ENCODE measurements at places on chromosomes 5 and 9. TPM values are rescaled to one million over a fixed set of nuclear protein-coding genes. Genes with fewer than 3 reads are reported as not detected.

DNA sequence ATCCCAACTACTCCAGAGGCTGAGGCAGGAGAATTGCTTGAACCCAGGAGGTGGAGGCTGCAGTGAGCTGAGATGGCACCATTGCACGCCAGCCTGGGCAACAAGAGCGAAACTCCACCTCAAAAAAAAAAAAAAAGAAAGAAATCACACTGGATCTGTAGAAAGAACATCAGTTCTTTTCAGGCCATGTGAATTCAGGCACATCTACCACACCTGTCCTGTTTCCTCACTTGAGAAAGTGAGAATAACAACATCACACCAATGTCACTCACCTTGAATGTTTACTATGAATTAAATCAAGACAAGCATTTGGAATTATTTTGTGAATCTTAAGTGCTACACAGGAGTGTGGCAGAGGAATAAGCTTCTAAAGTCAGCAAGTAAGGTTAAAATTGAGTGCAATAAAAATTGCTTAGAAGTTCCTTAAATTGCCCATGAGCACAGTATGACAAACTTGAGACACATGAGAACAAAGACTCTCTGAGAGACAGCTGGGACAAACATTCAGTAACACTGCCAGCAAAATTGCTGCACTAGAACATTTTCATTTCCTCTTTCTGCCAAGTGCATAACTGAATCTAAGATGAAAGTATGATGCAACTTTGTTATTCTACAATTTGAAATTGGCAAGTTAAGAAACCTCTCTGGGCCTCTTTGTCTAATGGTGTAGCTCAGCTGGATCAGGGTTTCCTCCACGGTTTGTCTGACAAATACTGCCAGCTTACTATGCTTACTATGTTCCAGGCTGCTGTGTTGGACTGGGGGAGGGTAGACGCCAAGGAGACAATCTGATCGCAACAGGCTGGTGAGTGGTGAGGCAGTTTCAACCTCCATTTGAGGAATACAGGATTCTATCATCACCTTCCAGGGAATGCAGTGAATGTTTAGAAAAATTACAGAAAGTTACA lies 1.9 kb upstream of the RIC1 start:
- DNase-seq = no peak

GRCh38 chr9:23622396-23622795 lies 203.6 kb downstream of the ELAVL2 start:
- DNase-seq = no peak

GRCh38 chr5:14850419-14851049 lies 21.0 kb downstream of the ANKH start:
- DNase-seq = no peak

DNA sequence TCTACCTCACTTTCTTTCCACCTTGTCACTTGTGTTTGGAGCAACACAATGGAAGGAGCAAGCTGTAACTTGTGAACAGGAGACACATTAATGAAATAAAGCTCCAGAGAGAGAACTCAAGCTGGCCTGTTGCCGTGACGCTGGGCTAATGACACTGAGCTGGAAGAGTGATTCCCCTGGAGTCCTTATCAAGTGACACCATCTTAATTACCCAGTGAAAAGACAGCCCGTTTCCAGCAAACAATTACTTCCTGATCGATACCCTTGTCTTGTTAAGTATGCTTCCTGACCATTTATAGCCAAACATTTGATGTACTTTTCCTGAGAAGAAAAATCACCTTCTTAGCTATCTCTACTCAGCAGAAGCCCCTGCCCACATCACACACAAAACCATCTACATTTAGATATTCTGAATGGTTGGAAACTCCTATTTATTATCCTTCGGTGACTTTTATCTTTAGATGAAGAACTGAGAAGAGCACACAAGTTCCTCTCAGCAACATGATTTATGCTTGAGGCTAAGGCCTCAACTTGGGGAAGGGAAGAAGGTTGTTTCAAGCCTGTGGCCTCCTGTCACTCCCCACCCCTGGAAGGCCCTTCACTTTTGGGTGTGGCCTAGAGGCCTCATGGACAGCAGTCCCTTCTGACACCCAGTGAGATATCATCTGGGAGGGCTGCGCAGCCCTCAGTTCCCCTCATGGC lies 34.1 kb downstream of the CRHBP start:
- DNase-seq = no peak

DNA sequence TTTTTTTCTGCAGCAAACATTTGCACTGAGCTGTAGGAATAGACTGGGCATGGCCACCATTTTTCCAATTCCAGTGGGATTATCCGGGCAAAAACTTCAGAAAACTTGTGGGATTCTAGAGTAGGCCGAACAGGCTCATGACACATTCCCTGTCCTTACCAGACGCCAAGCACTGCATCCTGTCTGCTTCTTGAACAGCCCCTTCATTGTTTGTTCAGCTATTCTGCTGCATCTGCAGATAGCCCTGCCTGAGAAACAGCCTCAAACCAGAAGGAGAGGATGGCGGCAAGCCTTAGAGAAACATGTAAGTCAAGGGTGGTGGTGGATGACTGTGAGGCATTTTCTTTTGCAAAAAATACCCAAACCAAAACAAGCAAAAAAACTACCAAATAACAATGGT lies 111.8 kb upstream of the NTRK2 start:
- no peak for DNase-seq

DNA sequence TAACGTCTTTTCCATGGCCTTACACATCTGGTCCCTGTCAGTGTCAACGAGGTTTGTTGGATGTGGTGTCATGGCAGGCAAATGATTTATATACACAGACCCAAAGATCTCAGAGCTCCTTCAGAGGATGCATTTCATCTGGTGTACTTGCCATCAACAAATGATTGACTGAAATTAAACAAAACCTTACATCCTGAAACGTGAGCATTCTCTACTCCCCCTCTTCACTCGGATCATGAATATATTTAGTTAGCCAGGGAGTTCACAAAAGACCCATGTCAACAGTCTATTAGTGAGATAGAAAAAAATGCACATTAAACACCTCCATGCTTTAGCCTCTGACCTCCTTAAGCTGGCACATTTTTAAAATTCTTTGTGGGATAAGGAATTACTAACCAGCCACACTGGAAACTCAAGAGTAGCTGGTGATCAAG lies 215.6 kb downstream of the EFNA5 start:
- no peak for DNase-seq

- no peak for DNase-seq
Observed at GRCh38 chr9:110148384-110148783, 59.6 kb downstream of the C9orf152 start.

DNA sequence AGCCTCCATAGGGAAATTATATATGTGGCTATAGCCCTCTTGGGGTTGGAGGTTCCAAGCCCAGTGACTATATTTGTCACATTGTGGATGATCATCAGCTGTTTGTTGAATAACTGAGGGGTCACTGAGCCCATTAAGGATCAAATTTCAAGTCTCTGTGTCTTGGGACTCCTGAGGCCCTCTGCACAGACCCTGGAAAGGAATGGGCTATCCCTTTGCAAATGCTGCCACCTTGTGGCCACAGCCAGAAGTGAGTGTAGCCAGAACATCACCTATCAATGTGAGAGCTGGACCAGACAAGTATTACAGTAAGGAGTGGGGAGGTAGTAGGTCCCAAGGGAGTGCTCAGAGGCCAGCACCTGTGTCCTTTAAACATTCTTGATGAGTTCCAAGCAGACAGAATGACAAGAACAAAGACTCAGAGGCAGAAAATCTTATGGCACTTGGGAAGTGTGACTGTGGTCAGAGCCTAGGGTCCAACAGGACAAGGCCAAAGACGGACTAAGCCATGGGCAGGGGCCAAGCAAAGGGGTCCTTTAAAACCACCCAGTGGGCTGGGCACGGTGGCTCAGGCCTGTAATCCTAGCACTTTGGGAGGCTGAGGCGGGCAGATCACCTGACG lies 8.2 kb downstream of the RPP25L start:
- DNase-seq = peak; percentile 92

DNA sequence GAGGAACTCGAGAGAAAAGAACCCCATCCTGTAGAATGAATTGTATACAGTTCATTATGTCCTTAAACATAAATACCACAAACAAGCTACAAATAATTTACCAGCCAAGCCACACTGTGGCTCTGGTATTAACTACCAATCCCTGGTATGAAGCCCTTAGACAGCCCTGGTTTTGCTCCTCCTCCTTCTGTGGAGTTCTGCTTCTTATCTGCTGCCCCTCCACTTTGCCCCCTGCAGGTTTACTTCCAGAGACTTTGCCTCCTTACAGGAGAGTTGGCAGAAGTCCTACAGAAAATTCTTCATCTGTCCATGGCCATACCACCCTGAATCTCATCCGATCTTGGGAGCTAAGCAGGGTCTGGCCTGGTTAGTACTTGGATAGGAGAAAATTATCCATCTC lies 219.8 kb downstream of the ACTL7B start:
- peak; percentile 6 for DNase-seq

DNA sequence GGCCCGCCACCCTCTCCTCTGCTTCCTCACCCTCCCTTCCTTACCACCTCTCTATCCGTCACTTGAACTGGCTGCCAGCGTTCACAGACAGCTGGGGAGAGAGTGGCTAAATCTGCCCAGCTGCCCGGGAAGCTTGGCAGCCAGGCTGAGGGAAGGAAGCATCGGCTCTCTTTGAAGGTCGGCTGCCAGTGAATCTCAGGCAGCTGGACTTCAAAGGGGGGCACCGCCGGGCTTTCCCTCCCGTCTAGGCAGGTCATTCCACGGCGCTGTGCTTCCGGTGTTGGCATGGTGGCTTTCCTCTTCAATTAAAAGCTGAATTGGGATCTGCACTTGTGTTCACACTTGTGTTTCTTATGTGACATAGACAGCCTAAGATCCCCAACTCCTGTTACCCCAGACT lies 174.0 kb downstream of the GDNF start:
- no peak for DNase-seq

- DNase-seq = peak; percentile 31
Observed at GRCh38 chr9:81693671-81694378, 4.5 kb upstream of the TLE1 start.

DNA sequence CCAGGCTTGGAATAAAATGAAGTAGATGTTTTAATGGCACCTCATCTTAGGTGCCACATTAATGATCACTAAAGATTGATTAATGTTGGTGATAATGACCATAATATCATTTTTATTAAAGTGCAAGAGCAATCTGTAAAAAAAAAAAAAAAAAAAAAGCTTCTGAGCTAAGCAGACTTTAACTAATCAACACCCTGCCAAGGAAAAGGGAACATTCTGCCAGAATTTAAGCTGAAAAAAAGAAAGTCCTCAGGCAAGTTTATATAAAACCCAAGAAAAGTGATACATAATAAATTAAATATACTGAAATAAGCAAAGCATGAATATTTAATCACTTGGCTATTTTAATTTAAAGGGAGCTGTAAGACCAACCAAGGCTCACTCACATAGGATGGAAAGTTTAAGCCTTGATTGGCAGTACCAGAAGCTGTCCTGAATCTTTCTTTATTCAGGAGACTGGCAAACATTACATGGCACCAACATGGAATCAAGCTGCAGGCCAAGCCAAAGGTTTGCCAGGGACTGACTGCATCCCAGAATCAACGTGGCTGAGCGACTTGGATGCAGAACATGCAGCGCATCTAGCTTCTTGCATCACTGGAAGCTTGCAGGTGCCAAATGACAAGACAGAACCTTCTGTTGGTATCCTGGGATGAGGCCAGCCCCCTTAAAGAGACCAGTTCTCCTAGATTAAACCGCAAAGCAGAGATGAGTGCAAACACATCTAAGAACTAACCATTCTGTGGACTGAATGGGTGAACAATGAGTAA lies 413.6 kb downstream of the ENC1 start:
- DNase-seq = no peak

DNA sequence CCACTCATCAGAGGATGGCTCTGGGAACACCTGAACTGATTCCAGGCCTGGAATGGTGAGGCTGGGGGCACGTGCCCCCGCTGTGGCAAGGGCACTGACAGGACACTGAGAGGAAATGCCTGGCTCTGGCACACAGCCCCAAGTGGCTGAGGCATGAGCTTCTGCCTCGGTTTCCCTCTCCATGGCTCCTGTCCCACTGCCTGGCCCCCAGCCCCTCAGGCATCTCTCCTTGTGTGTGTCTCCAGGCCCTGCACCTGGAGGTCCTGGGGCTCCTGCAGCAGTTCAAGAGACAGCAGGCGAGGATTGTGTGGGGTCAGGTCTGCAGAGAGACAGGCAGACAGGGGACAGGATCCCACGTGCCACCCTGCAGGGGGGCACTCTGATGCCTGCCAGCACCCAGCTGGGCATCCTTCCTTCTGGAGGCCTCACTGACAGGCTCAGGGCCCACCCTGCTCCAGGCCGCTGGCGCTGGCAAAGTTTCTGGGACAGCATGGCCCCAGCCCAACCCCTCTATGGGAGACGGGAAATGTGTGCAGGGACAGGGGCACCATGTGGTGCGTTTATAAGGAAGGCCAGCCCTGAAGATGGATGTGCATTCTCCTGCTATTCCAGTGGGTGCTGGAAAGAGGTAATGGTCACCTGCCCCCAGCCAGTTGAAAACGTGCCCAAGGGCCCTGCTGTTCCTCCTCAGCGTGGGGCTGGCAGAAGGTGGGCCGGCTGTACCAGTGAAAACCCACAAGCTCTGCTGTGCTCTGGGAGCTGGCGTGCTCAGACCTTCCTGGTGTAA lies 66.0 kb downstream of the RASGEF1C start:
- DNase-seq = no peak

- no peak for DNase-seq
Observed at GRCh38 chr5:143134269-143134668, 269.2 kb downstream of the NR3C1 start.

- DNase-seq = no peak
Observed at GRCh38 chr9:125161284-125161918, 18.1 kb upstream of the SCAI start.

DNA sequence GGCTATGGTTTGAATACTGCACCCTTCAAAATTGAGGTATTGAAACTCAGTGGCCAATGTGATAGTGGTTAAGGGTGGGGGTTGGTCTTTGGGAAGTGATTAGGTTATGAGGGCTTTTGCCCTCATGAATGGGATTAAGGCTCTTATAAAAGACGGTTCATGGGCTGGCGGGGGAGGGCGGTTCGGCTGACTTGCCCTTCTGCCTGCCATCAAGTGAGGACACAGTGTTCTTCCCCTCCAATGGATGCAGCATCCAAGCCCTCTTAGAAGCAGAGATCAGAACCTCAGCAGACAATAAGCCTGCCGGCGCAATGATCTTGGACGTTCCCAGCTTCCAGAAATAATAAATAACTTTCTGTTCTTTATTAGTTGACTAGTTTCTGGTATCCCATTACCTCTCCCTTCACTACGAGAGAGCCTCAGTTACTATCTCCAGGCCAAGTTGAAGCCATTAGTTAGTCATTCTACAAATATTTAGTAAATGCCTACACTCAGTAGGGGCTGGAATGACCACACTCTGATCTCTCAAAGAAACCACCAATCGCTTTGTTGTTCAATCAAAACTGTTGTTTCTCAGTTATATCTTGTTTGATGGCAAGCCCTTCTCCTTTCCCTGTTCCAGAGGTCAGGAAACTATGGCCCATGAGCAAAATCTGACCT lies 219.3 kb downstream of the TSSK1B start:
- DNase-seq = no peak

C1QTNF3 gene
- total RNA-seq = 3.6 TPM

FOXD4L3 gene
- not detected for total RNA-seq

FOXD4 gene
- 1.8 TPM for total RNA-seq

RGS7BP gene
- 4.2 TPM for total RNA-seq

IFNE gene
- total RNA-seq = not detected

IL33 gene
- 189 TPM for total RNA-seq
